ENCODE measurements at places on chromosomes 2 and 18.

DNA sequence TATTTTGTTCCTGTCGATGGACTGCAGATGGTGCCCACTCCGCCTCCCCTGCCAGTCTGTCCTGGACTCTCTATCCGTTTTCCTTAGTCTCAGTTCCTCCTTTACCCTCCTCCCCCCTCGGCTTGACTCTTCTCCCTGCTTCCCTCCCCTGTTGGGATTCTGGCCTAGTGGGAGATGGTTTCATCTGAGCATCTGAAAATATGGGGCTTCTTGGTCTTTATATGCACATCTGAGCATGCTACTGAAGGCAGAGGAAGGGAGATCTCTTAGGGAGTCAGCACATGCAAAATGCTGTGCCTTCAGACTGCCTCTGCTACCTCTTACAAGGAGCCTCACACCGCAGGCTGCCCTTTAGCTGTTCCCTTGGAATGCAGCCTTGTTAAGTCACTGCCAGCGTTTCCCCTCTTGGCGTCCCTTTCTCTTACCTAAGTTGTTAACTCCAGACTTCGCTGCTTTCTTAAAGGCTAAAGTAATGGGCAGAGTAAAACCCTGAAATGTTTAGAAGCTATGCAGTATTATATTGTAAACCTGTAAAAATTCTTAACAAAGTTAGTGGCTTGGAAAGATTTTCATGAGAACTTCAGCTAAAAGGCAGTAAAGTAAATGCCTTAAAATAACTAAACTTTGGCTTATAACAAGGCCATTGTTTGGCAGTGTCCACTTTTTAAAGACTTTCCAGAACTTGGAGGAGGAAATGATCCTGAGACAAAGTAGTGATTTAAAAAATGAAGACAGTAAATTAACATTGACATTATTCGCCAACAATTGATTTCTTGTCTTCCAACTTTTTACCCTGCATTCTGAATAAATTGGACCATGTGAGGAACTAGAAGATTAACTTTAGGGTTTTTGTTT lies 49.8 kb downstream of the LDLRAD4 start:
- DNase-seq: no peak

GRCh38 chr18:62811674-62812073 lies 96.3 kb downstream of the PHLPP1 start:
- DNase-seq: no peak

DNA sequence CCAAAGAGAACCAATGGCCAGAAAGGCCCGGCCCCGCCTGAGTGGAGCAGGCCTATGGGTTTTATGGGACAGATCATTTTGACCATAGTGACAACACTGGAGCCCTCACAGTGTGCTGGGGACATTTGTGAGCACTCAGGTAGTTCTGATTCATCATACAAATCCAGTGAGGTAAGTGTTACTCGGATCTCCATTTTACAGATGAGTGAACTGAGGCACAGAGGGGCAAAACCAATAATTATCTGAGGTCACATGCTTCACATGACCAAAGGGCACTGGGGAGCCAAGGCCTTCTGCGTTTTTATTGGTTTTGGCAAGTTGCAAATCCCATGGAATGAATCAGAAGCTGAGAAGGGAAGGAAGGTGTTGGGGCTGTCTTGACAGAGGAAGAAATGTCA lies 111.5 kb upstream of the MGAT5 start:
- no peak for DNase-seq

GRCh38 chr18:31555971-31556747 lies 35.5 kb upstream of the TTR start:
- DNase-seq: peak; percentile 90

DNA sequence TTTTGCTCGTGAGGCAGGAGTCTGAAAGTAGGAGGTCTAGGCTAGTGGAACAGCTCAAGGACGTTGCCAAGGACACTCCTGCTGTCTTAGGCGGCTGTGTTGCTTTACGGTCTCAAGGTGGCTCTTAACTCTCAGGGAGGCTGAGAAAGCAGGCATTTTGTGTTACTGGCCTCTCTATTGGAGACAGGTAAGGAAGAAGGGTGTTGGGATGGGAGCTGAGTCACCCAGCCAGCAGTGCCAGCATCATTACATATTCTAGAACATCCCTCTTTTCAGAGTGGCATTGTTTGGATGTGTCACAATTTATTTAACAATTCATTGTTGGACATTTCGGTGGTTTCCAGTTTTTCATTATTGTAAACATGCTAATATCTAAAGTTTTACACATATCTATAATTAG lies 30.8 kb upstream of the TMEM214 start:
- peak; percentile 93 for DNase-seq

GRCh38 chr2:224101820-224102630 lies 62.9 kb upstream of the SERPINE2 start:
- peak; percentile 83 for DNase-seq

DNA sequence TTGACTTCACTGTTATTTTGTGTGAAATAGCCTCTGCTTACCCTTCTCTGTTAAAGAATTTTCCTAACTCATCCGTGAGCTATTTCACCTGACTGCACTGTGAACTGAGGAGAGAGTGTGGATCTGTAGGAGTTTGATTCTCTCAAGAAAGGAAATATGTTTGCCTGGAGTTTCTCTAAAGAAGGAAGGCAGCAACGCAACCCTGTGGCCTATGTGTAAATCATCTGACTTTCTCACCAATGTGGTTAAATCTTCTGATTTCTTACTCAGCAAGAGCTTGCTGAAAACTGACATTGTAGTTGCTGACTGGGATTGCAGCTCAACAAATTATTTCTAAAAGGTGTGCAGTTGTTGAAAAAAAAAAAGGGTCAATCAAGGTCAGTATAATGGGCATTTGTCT lies 153.9 kb upstream of the PELI1 start:
- DNase-seq: no peak

DNA sequence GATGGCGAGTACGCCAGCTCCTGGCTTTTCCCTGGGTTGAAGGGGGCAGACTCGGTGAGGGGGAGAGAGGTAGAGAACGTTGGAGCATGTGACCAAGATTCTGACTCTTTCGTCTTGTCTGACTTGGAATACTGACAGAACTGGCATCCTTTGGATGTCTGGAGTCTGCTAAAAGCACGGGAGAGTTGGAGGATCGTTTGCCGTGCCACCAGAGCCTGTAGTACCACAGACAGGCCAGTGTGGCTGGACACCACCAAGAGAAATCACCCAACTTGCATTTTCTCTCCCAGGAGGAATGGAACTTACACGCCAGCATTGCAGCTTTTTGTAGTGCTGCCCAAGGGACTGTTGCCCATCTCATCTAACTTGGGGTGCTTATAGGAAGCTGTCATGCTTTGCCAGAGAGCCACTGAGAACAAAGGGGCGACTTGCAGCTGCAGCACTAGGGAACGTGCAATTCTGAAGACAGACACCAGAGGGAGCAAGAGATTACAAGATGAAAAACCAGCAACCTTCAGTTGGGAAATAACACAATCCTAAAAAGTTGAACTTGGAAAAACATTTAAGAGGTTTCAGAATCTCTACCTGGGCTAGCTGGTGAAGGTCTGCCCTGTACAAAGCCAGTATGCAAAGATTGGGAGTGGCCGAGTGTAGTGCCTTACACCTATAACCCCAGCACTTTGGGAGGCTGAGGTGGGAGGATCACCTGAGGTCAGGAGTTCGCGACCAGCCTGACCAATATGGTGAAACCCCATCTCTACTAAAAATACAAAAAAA lies 24.1 kb downstream of the PSMG2 start:
- DNase-seq: peak; percentile 90

GRCh38 chr18:33716061-33716683 lies 138.2 kb downstream of the ASXL3 start:
- no peak for DNase-seq

DNA sequence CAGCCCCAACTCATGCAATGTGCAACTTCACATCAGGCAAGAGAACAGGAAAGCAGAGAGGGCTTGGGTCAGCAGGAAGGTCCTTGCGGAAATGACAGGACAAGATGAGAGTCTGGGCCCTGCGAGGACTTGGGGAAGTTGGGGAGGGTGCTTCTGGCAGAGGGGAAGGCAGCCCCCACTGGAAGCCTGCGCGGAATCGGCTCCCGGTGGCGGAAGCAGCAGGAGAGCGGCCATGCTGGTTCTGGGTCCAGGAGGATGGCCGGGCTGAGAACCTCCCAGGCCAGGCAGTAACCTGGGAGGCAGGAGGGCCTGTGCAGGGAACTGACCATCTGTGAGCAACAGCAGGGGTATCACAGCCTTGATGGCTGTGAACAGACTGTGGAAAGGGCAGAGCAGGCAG lies 112.9 kb downstream of the MBP start:
- no peak for DNase-seq

DNA sequence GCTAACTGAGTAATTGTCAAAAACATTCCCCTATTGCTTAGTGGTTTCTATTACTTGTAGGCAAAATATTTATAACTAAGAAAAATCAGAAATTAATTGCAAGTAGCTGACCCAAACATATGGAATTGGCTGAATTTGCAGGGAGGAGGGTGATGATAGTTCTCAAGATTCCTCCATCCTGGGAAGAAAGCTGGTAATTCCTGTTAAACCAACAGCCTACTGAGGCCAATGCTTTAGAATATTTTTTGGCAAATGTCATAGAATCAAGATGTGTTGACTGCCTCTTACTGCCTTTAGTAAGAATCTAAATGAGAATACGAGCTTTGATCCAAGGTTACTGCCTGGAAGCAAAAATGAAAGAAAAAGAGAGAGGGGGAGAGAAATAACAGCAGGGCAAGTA lies 120.0 kb downstream of the COL6A3 start:
- peak; percentile 19 for DNase-seq

DNA sequence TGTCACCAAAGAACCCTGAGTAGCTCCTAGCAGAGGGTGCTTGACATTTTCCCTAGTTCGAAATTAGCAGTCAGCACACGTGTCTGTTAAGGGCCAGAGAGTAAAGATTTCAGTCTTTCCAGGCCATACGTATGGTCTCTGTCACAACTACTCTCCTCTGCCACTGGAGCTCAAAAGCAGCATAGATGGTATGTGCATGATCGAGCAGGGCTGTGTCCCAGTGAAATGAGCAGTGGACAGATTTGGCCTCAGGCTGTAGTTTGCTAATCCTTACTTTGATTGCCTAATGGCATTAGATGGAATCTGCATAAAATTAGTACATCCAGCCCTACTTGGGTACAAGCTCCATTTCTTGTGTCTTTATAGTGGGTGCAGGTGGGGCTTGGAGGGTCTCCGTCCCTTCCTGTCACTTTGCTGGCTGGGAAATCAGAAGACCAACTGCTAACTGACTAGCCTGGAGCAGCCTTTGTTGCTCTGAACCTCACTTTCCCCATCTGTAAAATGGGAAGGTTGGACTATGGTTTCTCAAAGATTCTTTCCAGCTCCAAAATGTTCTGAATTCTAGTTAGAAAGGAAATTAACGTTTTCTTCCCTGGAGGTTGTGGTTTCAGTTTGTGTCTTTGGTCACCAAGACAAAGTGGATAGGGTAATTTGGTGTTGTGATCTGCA lies 108.5 kb downstream of the GLI2 start:
- DNase-seq: no peak

DNA sequence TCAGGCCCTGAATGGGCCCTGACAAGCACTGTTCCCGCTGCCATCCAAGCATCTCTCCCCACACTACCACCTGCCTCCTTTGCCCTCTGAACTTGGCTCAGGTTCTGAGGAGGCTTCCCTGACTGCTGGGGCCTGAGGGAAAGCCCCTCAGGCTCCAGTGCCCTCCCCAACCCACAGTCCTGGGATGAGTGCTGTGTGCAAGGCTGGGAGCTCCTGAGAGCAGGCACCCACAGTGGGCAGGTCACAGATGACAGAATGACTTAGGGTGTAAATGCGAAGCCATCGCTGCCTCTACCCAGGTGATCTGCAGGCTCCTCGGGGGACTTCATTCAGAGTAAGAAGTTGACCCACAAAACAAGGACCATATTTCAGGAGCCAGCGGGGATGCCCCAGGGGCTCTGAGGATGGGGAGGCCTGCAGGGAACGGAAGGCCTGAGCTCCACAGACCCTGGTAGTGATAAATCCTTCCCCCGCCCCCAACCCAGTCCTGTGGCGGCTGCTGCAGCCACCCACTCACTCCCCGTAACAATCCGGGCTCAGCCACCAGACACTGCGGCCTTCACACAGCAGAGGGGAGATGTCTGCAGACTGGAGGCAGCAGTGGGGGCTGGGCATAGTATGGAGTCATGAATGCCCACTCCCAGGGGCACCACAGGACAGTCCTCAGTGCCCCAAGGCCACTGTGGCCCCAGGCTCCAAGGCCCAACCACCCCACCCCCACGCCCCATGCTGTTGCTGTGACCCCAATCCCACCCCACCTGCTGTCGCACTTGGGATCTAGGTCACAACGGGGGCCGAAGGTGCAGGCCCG lies 8.9 kb downstream of the BIN1 start:
- no peak for DNase-seq

DNA sequence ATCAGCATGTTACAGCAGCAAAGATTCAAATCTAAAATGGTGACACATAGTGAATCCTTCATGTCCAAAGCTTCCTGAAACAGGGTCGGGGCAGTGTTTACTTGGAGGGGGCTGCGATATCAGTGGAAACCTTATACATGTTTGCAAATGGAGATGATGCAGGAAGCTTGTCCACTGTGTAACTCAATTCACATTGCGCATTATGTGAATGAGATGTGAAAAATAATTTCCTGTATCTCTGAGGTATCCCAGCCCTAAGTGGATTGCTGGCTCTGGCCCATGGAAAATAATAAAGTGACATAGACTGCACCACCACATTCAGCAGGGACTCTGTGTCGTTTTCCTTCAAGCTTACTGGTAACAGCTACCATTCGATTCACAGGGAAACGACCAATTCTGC lies 505.5 kb downstream of the GALR1 start:
- no peak for DNase-seq

- DNase-seq: no peak
Measured at GRCh38 chr18:66560094-66560493, 43.8 kb downstream of the CDH19 start.

DNA sequence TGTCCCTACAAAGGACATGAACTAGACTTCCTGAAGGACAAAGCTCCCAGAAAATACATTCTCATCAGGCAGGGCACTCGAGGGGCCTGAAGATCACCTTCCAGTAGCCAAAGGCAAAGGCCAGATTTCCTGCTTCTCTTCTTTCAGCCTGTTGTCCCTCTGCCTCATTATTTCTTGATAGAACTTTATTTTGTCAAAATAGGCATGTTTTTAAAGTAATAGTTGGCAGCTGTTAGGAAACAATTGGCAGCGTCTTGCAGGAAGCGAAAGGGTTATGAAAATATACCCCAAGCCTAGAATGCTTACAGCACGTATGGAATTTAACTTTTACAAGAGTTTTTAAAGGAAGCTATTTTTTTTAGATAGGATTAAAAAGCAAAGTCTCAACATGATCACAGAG lies 74.9 kb downstream of the LINC00305 start:
- DNase-seq: no peak

GRCh38 chr2:231393149-231394131 lies 2.1 kb upstream of the B3GNT7 start:
- DNase-seq: no peak

DNA sequence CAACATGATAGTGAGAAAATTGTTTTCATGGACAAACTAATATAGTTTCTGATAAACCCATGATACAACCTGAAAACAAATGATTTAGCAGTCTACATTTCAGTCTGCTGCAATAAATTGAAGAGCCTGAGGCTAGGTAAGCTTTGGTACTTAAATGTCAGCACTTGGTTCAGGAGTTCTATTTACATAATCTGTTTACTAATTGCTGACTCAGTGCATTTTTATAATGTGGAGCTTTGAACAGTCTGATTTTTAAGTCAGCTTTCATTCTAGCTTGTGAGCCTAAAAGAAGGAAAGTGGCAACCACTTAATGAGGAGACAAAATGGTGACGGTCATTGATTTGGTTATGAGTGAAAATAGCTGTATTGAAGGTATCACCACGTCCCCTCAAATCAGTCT lies 488.6 kb downstream of the CPS1 start:
- no peak for DNase-seq

GRCh38 chr2:222594679-222595078 lies 61.2 kb downstream of the FARSB start:
- DNase-seq: no peak

Measured in trophoblast cell (in vitro differentiated cells and primary cell).